ENCODE measurements at places on chromosomes 6 and 20. TPM values are rescaled to one million over a fixed set of nuclear protein-coding genes. Genes with fewer than 3 reads are reported as not detected.

DNA sequence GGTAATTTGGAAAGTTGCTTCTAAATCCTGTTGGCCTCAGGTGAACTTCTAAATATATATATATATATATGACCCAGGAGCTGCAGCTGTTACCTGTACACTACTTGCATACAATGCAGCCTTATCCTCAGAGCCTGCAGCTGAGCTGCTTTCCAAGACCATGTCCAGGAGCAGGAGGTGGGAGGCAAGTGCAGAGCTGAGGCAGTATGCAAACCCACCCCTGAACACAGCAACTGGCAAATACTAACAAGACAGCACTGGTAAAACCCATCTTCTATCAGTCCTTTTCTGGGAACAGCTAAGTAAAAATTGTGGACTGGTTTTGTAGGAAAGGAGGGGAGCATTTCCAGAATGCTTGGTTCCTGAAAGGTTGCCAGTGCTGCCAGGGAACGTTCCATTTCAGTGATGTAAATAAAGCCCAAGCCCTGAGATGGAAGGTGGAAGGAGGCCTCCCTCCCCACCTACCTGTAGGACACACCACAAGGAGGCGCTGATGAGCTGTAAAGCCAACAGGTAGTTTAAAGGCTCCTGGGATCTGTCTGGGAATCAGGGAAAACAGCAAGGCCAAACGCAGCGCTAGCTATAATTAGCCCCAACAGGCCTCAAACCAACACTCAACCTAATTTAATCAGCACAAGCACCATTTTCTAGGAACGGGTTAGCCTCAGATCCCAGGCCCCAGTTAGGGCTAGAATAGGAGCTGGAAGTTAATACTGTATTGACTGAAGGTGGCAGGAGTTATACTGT is 93.8 kb upstream of the MAP7 start:
- H3K4me1 ChIP-seq: no peaks in the 10 kb centered on the region
- peaks cover 13% of the 10 kb centered on the region for H3K36me3 ChIP-seq
- DNase-seq: peak; percentile 45
- H3K27me3 ChIP-seq: no peaks in the 10 kb centered on the region

GRCh38 chr6:56756791-56757587 is 114.3 kb upstream of the DST start:
- DNase-seq: no peak
- no peak overlapping the region for H3K27ac ChIP-seq
- no peaks in the 10 kb centered on the region for H3K27me3 ChIP-seq

DNA sequence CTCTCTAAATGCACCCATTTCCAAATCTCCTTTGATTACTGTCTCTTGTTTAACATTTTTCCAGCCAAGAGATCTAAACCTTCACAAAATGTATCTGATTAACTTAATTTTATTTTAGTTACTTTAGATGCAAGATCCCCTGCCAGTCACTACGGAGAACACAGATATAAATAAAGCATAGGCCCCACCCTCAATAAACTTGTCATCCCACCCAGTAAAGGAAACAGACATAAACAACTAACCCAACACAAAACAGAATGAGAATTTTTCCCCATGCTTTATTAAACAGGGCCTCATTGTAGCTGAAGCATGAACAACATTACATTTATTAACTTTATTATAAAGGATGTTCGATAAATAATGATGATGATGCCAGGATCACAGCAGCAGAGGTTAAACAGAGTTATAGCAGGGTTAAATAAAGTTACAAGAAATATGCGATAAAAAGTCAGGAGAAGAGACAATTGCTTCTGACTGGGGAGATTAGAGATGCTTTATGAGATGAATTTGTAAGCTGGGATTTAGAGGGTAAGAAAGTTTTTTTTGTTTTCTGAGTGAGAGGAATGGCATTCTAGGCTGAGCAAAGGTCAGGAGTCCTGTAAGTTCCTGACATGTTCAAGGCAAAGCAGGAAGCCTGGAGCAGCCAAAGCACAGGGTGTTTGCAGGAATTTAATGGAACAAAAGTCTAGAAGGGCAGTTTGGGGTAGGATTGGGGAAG is 41.1 kb downstream of the TFAP2A start:
- no peaks in the 10 kb centered on the region for H3K36me3 ChIP-seq
- H3K4me1 ChIP-seq: no peaks in the 10 kb centered on the region
- no peak overlapping the region for H3K27ac ChIP-seq
- no peak overlapping the region for H3K4me3 ChIP-seq
- peaks cover 11% of the 10 kb centered on the region for H3K27me3 ChIP-seq
- no peak for DNase-seq

GRCh38 chr6:107770541-107770940 is 53.6 kb downstream of the SCML4 start:
- peaks cover 9% of the 10 kb centered on the region for H3K4me1 ChIP-seq
- no peak overlapping the region for H3K4me3 ChIP-seq
- no peak overlapping the region for H3K27ac ChIP-seq
- peaks cover 41% of the 10 kb centered on the region for H3K36me3 ChIP-seq
- no peak for DNase-seq
- H3K27me3 ChIP-seq: no peaks in the 10 kb centered on the region

- peaks cover 33% of the 10 kb centered on the region for H3K4me1 ChIP-seq
- peak; percentile 46 for DNase-seq
- H3K27ac ChIP-seq: no peak overlapping the region
These were observed 11.6 kb downstream of the TNFAIP3 start for GRCh38 chr6:137878486-137879285.

- H3K27me3 ChIP-seq: no peaks in the 10 kb centered on the region
- DNase-seq: peak; percentile 52
- H3K36me3 ChIP-seq: no peaks in the 10 kb centered on the region
- H3K4me3 ChIP-seq: no peak overlapping the region
- H3K27ac ChIP-seq: no peak overlapping the region
These were observed 9.9 kb downstream of the CYP21A2 start for GRCh38 chr6:32047855-32048766.

- H3K4me3 ChIP-seq: no peak overlapping the region
- H3K4me1 ChIP-seq: peaks cover 2% of the 10 kb centered on the region
- no peak overlapping the region for H3K27ac ChIP-seq
These were observed 50.0 kb upstream of the SCGN start for GRCh38 chr6:25601800-25602673.

DNA sequence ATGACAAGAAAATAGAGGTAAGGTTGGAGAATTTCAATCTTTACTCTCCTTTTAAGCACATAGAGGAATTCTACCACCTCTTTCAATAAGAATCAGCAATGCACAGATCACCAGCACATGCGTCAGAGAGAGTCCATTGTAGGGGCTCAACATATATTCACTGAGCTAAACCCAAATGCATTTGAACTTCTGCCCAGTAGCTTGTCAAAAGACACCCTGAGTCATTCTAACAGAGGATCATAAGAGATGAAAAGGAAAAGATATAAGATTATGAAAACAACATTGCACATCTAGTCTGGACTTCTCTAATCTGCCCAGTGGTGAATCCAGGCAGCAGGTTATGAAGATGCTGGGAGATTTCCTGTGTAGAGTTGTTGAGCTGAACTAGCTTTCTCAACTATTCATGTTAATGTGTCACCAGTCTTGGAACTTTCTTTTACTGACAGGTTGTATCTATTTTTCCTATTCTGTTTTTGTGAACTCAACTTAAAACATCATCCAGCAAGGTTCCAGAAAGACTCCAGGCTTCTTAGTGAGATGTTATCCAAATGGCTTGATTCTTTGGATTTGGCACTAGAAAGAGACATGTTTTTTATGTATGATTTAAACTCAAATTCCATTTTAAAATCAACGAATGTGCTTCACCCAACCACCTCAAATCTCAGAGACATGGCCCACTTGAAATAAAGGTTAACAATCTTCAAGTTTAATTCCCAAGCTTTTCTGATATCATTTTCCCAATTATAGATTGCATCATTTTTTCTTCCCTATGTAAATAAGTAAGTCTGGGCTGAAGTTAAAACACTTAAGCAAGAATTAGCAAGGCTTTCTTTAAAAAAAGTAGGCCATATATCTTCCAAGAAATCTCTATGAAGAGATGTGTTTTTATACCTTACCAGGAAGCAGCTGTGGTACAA is 89.3 kb downstream of the TSHZ2 start:
- peaks cover 2% of the 10 kb centered on the region for H3K27me3 ChIP-seq
- H3K4me3 ChIP-seq: no peak overlapping the region
- no peaks in the 10 kb centered on the region for H3K4me1 ChIP-seq
- H3K36me3 ChIP-seq: no peaks in the 10 kb centered on the region
- no peak overlapping the region for H3K27ac ChIP-seq

- no peak overlapping the region for H3K4me3 ChIP-seq
- no peak overlapping the region for H3K27ac ChIP-seq
- H3K36me3 ChIP-seq: no peaks in the 10 kb centered on the region
These were observed 31.5 kb downstream of the NINL start for GRCh38 chr20:25553819-25554296.

DNA sequence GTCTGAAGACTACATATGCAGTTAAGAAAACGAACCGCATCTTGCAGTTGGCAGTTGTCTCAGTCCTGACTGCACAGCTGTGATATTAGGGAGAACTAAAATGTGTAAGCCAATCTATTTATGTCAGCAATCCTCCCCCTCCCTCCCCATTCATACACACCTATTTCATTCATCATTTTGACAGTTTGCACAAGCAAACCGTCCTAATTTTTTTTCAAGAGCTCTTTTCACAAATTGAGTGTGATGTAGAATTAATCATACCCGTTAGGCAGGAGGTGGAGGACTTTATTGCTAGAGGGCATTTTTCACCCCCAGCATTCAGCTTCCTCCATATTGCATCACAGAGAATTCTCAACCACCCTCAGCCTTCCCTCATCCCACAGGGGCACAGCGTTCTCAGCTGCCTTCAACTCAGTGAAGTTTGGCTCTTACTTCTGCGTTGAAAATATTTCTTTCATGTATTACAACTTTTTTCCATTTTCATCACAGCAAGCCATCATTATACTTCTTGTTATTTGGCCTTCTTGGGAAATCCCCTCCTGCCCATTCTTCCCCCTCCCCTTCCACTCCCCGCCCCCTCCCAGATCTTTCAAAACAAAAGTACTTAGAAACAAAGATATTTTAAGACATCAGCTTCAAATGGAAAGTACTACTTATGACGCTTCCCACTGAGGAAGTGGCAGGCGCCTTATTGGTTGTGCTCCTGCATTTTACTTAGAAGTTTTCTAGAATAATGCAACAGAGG is 37.5 kb downstream of the NOX3 start:
- no peaks in the 10 kb centered on the region for H3K36me3 ChIP-seq
- no peaks in the 10 kb centered on the region for H3K27me3 ChIP-seq
- H3K4me1 ChIP-seq: peaks cover 15% of the 10 kb centered on the region
- DNase-seq: peak; percentile 65

GRCh38 chr6:127547904-127548649 is 28.9 kb upstream of the C6orf58 start:
- no peak for DNase-seq
- no peak overlapping the region for H3K27ac ChIP-seq
- no peaks in the 10 kb centered on the region for H3K4me1 ChIP-seq
- H3K4me3 ChIP-seq: no peak overlapping the region
- no peaks in the 10 kb centered on the region for H3K36me3 ChIP-seq

- H3K4me1 ChIP-seq: no peaks in the 10 kb centered on the region
- no peak overlapping the region for H3K4me3 ChIP-seq
- DNase-seq: no peak
- no peaks in the 10 kb centered on the region for H3K27me3 ChIP-seq
- no peak overlapping the region for H3K27ac ChIP-seq
- H3K36me3 ChIP-seq: no peaks in the 10 kb centered on the region
These were observed 77.8 kb downstream of the PKHD1 start for GRCh38 chr6:52009466-52010140.

GRCh38 chr6:835476-836160 is 142.7 kb upstream of the EXOC2 start:
- DNase-seq: no peak
- no peaks in the 10 kb centered on the region for H3K4me1 ChIP-seq
- H3K4me3 ChIP-seq: no peak overlapping the region
- H3K36me3 ChIP-seq: no peaks in the 10 kb centered on the region

GRCh38 chr20:47985092-47985850 is 200.0 kb upstream of the SULF2 start:
- no peaks in the 10 kb centered on the region for H3K36me3 ChIP-seq
- H3K27me3 ChIP-seq: peaks cover 16% of the 10 kb centered on the region
- no peak overlapping the region for H3K4me3 ChIP-seq
- no peak overlapping the region for H3K27ac ChIP-seq

GRCh38 chr20:59827138-59828056 is 106.0 kb downstream of the SYCP2 start:
- H3K4me3 ChIP-seq: no peak overlapping the region
- no peaks in the 10 kb centered on the region for H3K27me3 ChIP-seq
- H3K36me3 ChIP-seq: no peaks in the 10 kb centered on the region
- H3K27ac ChIP-seq: no peak overlapping the region
- DNase-seq: no peak

DNA sequence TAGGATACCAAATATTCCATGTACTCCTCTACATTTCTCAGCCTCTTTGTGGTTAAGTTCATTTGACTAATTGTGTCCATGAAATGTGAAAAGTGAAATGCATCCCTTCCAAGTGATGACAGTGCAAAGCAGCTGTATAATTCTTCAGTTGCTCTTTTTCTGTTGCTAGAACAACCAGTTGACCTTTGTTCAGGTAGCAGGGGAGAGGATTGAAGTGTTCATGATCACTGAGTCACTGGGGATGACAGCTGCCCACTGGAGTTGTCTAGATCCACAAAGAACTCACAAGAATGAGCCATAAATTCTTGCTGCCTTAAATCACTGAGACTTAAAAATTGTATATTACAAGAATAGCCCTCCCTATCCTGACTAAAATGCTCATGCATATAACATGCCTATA is 254.6 kb downstream of the EPHA7 start:
- H3K27me3 ChIP-seq: no peaks in the 10 kb centered on the region
- H3K4me3 ChIP-seq: no peak overlapping the region
- no peaks in the 10 kb centered on the region for H3K36me3 ChIP-seq
- H3K27ac ChIP-seq: no peak overlapping the region

DNA sequence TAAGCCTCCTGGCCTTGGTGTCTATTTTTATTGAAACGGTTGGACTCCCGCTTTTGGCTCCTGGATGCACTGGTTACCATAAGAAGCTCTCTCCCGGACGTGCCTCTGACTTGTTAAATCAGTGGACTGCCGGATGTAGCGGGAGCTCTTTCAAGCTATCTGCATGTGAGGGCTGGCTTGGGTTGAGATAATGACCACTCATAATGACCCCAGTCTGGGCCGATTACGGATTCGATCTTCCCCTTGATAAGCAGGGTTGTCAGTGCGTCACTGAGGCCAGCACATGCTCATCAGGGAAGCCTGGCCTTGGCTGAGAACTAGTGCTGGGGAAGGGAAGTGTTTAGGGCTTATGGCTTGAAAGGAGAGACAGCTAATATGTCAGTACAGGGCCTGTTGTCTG is 528.1 kb downstream of the CDH26 start:
- no peaks in the 10 kb centered on the region for H3K27me3 ChIP-seq
- DNase-seq: no peak
- H3K27ac ChIP-seq: no peak overlapping the region
- H3K4me3 ChIP-seq: no peak overlapping the region

HIVEP1 gene
- total RNA-seq: 20.0 TPM

SLC17A1 gene
- not detected for total RNA-seq

BPIFB1 gene
- 0.16 TPM for total RNA-seq

TMEM63B gene
- 19.3 TPM for total RNA-seq

CST7 gene
- 92.0 TPM for total RNA-seq

DPPA5 gene
- not detected for total RNA-seq

Measured in T-cell (primary cell).